Inflammatory macrophage treated with lipopolysaccharide for 4 hours (primary cell): ENCODE measurements at places on chromosomes 16 and 17.

DNA sequence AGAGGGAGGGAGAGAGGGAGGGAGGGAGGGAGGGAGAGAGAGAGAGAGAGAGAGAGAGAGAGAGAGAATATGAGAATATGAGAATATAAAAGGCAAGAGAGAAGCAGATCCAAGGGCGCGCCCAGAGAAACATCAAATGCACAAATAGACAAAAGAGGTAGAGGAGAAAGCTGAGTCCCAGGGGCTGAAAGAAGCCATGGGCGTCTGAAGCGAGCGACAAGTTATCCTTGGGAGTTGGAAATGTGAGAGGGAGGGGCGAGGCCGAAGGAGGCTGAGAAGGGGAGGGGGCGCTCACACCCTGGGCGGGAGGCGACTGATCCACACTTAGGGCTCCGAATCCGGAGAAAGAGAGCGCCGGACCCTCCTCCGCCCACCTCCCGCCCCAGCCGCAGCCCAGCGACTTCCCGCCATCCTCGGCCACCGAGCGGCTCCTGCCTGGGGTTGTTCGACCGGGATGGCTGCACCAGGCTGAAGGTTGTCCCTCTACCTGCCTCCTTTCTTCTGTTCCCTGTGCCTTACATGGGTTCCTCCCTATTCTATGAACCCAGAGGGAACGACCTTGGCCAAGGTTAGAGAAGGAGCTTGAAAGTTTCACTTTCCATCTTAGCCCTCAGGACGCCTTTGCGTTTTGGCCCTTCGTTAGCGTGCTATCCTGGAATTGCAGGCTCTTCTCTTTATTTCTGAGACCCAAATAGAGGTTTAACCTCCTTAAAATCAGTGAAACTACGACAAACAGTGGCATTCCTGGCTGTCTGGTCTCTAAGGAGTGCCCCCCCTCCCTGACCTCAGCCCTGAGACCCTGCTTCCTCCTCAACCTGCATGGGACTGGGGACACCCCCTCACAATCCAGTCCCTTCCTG lies 21.2 kb upstream of the HOXB9 start:
- DNase-seq, result peak; percentile 28

DNA sequence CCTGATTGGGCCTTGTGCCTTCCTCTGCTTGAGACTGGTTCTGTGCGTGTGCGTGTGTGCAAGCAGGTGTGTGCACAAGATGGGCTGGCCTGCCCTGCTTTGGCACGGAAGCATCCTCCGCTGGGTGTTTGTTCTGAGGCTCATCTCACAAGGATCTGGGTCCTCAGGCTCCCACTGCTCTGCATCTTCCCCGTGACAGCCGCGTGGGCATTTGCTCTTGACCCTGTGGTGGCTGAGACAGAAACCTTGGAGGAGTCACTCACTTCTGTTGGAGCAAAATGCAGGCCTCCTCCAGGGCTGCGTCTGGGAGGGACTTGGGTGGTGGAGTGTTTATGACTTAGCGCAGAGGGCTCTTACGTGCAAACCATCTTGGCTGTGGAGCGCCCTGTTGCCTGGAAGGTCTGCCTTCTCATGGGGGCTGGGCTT lies 119.2 kb downstream of the RPTOR start:
- no peak for DNase-seq

DNA sequence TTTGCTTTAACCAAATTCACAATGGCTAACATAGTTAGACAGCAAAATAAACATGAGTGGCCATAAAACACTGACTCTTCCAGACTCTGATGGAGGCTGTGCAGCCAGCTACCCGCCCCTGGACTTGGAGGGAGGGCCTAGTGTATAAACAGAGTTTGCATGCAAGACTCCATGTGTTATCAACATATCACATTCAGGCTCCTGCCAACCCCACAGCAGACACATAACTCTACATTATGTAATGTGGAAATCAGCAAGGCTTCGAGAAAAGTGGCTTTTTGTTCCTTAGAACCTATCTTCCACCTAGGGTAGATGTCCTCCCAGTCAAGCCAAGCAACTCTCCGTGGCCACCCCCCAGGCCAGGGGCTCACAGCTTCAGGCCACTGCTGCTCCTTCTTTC lies 19.3 kb upstream of the SOX9 start:
- DNase-seq, result no peak

GRCh38 chr17:77778636-77779489 lies 179.6 kb upstream of the TNRC6C start:
- DNase-seq, result no peak

- no peak for DNase-seq
Measured at GRCh38 chr17:60902399-60902798, 224.7 kb downstream of the BCAS3 start.

- DNase-seq, result no peak
Measured at GRCh38 chr16:10308305-10309193, 77.3 kb upstream of the ATF7IP2 start.

- no peak for DNase-seq
Measured at GRCh38 chr16:83348991-83349390, 458.8 kb upstream of the HSBP1 start.

DNA sequence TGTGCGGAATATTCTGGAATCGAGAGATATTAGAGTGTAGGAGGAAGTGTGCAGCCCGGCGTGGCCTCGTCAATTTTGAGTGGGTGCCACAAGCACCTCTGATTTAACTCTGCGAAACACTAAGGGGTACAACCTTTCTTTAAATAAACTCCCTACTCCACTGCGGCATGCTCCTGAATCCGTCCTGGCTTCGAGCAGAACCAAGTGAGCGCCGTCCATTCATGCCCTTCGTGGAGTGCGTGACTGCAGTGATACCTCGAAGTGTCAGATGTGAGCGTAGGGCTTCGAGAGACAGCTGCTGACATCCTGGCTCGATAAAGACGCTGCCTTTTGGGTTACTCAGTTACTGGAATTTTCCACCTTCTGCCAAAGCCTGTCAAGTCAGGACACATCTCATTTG lies 128.8 kb downstream of the FOXL1 start:
- DNase-seq, result no peak

GRCh38 chr17:47310186-47310733 lies 13.5 kb upstream of the EFCAB13 start:
- no peak for DNase-seq

GRCh38 chr16:89918453-89919347 lies at the start of gene MC1R:
TSS of gene MC1R (plus strand) at chr16:89918862. CDS start at chr16:89919259, 397 bp downstream.
- no peak for DNase-seq

DNA sequence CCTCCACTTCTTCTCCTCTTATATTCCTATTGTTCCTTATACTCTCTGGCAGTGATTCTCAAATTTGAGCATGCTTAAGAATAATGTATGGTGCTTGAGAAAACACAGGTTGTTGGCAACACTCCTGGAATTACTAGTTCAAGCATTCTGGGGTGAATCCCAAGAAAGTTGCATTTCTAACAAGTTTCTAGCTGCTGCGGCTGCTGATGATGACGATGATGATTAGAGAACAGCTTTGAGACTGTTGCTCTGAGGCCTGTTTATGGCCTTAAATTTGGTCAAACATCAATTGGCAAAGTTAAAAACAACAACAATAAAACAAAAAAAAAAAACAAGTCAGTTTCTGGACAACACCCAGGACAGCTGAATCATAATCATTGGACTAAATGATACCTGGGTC lies 961.9 kb downstream of the CDH11 start:
- DNase-seq, result no peak

GRCh38 chr17:81541123-81541522 lies 11.0 kb downstream of the FAAP100 start:
- DNase-seq, result no peak

DNA sequence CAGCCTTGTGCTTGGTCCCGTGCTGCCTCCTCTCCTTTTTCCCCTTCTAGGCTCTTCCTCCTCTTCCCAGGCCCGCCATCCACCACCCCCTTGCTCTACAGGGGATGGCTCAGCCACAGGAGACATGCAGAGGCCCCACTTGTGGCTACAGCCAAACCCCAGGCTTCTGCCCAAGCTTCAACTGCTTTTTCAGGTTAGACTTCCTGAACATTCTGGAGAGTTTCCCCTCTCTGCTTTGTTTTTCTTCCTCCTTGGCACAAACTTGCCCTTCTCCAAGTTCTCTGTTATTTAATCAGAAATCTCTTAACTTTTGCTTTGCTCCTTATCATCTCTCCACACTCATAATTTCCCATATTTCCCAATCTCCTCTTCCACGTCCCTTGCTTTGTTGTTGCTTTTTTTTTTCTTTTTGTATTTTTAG lies 18.3 kb upstream of the HAS3 start:
- no peak for DNase-seq

- no peak for DNase-seq
Measured at GRCh38 chr17:17403065-17403464, 73.7 kb upstream of the MED9 start.

- no peak for DNase-seq
Measured at GRCh38 chr17:1434150-1434549, 21.9 kb downstream of the CRK start.

GRCh38 chr17:13740686-13741085 lies 139.0 kb upstream of the HS3ST3A1 start:
- no peak for DNase-seq

- DNase-seq, result no peak
Measured at GRCh38 chr17:74592087-74592990, at the start of gene CD300LD. TSS of gene CD300LD (minus strand) at chr17:74592283. CDS start at chr17:74592202, 81 bp downstream.

DNA sequence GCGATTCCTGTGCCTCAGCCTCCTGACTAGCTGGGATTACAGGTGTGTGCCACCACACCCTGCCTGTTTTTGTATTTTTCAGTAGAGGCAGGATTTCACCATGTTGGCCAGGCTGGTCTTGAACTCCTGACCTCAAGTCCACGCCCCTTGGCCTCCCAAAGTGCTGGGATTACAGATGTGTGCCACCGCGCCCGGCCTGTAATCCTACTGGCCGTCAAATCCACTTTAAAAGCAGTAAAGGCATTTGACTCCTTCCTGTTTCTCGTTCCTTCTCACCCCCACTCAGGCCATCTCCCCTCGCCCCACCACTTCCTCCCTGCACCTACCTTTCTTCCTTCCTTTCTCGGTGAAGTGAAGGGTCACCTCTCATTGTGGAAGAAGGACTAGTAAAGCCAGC lies 69.4 kb upstream of the CREBBP start:
- DNase-seq, result no peak

DNA sequence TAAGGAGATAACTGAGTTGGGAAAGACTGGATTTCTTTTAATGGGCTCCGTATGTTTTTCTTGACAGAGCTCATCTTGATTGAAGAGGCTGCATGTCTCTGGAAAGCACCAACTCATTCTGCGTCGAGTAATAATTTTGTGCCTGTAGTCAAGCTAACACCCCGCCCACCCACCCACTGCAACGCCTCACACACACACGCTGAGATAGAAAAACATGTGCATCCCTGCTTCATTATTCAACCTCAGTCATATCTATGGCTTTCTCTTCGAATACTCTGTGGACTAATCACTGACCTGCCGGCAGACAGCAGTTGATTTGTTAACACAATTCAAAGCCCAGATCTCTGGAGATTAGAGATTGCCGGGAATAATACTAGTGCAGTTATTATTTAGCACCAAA lies 220.2 kb upstream of the TOM1L1 start:
- DNase-seq, result no peak
